Activated gamma-delta T cell treated with Interleukin-2 at 50 U/mL for 16 hours (primary cell): ENCODE measurements at places on chromosomes 12 and 14.

DNA sequence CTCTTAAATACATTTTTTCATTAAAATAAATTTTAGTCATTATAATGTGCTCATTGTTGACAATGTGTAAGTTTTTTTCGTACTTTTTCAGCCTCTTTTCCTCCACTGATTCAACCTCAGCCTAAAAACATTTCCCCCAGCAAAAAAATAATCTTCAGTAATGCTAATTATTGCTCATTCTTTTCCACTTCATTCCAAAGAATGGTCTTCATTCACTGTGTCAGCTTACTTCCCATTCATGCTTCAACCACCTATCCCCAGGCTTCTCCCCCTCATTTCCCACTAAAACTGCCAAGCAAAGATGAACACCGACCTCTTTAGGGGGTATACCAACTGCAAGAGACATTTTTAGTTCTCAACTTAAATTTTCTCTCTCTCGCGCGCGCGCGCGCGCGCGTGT is 2.7 kb upstream of the IPO8 start:
- no peak for DNase-seq

DNA sequence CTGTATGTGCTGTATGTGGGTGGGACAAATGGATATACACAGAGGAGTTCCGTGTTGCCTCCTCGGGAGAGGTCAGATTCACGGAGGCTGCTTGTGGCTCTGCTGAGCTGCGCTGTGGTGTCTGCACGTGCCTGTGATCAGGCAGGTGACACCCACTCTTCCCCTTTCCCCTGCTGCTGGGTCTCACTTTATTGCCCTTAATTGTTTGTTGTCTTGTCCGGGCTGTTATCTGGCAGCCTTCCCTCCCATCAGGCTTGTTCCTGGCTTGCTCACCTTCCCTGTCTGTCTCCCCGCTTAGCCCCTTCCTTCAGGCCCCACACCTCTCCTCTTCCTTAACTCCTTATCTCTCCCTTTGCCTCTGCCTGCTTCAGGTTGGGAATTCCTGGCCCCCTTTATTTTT is 13.5 kb downstream of the WNT5B start:
- DNase-seq, result no peak

DNA sequence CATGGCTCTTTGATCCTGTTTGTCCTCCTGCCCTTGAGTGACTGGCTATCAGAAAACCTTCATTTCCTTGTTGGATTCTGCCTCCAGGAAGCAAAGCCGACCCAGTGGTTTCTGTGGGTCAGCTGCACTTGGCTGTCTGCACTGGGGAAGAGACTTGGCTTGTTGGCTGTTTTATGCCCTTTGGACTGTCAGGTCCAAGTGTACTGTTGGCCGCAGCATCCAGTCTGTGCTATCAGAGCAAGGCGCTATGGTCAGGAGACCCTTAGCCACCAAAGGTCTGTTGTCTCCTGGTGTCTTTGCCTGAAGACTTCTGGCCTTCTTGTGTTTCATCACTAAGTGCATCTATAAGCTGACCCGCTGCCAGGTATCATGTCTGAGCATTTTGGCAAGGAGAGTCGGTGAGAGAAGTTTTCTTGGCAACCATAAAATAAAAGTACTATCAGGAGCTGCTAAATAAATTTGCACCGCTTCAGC is 177.4 kb upstream of the HIF1A start:
- no peak for DNase-seq

- peak; percentile 32 for DNase-seq
Measured at GRCh38 chr14:91108941-91109611, 4.8 kb upstream of the DGLUCY start.

DNA sequence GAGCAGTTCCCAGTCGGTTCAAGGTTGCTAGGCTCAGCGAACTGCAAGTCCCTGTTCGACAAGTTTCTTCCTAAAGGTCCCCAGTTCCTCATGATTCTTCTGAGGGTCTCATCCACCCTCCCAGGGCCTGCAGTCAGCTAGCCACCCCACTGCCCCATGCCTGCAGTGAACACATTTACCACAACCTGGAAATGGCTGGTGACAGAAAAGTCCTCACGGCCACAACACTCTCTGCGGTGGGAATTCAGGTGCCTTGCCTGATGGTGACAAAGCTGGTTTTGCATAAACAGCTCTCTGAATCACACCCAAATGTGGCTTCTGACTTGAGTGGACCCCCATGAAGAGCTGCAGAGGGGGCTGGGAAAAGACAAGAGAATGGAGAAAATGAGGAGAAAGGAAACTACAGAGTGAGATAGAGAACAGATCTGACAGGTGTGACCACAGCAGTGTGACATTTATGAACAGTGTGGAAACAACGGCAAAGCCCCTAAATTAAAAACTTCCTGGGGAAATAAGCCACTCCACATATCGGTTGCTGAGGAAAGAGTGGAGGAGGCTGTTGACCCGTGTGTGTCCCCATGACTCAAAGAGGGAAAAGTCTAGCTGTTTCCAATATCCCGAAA is 1.3 kb upstream of the CD27 start:
- DNase-seq, result no peak

- DNase-seq, result no peak
Measured at GRCh38 chr14:67457782-67458181, 30.7 kb downstream of the TMEM229B start.

DNA sequence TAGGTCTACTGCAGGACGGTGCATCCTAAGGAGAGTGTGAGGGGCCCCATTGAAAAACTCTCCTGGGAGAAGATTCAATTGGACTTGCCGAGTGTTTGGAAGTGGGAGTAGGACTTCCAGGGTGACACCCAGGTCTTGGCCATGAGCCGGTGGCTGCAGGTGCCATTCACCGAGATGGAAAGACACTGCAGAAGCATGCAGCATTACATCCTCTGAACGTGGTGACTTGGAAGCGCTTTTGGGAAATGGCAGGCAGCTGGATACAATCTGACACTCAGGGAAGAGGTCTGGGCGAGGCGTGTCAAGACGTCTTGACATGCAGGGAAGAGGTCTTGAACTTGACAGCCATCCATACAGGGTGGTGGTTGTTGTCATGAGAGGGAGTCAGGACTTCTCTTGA is 126.9 kb downstream of the PAPOLA start:
- no peak for DNase-seq

DNA sequence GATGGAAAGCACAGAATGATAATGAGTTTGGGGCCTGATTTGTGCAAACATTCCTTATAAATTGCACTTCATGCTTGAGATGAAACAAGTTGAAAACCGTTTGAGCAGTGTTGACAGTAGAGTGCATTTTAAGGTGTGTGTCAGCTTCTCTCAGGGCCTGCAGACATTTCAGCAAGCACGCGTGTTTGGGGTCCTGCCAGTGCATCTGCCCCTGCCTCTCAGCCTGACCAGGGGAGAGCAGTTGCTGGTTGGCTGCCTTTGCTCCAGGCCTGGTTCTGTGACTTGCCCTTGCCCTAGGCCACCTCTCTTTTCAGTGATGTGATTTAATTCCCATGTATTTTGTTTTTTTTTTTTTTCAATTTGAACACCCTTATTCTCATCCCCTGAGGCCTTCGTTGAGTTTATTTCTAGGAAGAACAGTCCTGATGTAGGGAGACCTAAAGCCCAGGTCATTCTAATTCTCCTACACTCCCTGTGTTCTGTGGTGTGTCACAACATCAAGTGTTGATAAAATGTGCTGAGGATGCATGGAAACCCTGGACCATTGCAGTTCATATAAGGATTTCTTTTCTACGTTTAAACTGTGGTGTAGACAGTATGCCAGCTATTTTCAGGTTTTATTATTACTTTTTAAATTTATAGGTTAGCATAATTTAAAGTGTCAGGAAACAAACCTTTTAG is 40.1 kb upstream of the AMN start:
- no peak for DNase-seq

DNA sequence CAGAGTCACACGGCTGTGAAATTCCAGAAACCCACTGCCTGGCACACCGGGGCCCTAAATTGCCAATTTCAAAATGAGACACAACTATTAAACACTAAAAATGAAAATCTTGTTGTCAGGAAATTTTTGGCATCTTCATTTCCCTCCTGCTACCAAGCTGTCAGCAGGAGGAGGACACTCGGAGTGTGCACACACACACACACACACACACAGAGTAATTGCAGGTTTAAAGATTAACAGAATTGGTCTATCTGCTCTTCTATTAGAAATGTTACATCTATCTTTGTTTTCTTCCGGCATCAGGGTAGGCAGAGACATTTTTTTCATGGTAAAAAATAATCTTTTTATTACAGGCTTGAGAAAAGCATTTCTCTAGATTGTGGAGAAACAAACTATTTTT is 314.2 kb downstream of the EGLN3 start:
- no peak for DNase-seq

DNA sequence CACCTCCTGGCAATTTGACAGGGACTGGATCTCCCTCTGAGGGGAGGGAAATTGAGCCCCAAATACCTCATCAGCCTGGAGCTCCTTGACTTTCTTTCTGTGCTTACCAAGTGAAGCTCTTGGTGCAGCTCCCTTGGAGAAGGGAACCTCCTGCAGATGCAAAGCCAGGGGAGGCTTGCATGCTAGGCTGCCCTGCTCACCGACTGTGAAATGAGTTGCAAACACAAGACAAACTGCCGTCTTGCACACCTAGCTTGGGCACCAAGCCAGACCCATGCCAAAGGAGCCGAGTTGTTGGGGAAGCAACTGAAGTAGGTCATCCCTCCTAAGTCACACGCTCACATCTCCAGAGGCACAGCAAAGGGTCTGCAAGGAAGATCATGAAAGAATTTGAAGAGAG is 95.2 kb downstream of the GTF2A1 start:
- DNase-seq, result no peak

DNA sequence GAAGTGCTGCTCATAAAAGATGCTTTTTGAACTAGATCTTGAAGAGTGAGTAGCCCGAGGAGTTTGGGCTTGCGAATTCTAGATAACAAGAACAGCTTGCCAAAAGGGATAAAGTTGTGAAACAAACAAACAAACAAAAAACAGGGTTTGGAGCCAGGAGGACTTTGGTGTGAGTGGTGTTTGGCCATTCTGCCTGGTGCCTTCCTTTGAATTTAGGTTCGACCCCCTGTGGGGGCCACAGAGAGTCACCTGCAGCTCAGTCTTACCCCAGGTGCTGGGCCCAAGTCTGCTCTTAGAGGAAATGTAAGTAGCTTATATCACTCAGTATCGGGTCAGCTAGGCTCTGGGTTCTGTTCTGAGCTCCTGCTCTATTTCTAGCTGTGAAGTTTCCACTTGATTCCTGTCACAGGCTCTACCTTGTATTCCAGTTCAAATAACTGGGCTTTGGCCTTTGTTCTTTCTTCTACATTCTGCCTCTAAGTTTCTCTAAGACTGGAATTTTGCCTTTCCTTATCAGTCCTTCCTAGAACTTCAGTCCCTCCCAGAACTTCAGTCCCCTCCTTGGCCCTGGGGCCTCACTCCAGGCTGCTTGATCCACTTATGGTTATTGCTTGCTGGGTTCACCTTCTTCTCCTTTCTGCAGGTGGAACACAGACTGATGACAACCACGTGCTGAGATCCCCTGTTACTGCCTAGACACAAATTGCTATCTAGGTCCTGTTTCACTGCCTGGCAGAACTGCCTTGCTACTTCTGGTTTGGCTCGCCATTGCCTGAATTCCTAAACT is 20.5 kb upstream of the DUSP6 start:
- DNase-seq, result no peak

GRCh38 chr14:67260965-67261364 is 19.7 kb downstream of the PALS1 start:
- DNase-seq, result no peak

DNA sequence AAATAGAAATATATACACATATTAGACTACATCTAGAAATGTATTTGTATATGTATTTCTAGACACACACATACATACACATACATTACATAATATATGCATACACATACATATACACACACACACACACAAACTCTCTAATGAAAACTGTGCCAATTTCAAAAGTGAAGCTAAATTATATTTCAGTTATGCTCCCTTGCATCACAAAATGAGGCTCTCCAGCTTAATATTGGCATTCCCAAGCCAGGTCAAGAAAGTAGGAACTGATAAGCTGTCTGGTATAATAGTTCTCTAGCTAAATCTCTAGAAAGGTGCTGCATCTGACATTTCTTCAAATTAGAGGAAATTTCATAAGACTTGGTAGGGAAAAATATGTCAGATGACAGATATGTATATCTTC is 56.9 kb downstream of the GARIN6 start:
- no peak for DNase-seq

- DNase-seq, result no peak
Measured at GRCh38 chr14:20714593-20715250, 26.2 kb downstream of the ANG start.

DNA sequence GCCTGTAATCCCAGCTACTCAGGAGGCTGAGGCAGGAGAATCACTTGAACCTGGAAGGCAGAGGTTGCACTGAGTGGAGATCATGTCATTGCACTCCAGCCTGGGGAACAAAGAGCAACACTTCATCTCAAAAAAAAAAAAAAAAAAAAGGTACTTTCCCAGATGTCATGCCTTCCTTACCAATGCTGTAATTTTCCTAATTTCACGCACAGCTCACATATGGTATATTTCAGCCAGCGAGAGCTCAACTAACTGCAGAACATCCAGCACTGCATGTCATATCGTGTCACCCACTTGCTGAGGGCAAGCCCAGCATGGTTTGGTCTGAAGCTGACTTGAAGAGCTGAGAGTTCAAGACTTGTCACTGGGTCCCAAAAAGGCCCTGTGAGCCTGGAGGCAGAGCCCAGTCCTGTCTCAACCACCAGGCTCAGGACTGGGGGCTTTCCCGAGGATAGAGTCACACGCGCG is 29.0 kb downstream of the NFKBIA start:
- DNase-seq, result no peak

- no peak for DNase-seq
Measured at GRCh38 chr12:102766961-102767360, 150.1 kb downstream of the PAH start.

GRCh38 chr14:60777856-60778578 is 43.5 kb downstream of the MNAT1 start:
- DNase-seq, result no peak

DNA sequence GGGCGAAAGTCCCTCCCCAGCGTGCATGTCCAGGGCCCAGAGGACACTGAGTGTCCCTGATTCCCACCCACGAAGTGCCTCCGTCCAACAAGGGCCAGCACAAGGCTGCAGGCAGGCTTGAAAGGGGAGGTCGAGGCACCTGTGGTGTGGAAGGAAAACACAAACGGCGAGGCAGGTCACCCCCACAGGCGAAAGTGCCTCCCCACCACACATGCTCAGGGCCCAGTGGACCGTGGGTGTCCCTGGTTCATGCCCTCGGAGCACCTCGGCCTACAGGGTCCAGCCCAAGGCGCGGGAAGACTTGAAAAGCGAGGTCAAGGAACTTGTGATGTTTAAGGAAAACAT is 370.4 kb downstream of the ALG10 start:
- no peak for DNase-seq

- DNase-seq, result no peak
Measured at GRCh38 chr14:100398044-100398443, 74.9 kb downstream of the SLC25A47 start.

DNA sequence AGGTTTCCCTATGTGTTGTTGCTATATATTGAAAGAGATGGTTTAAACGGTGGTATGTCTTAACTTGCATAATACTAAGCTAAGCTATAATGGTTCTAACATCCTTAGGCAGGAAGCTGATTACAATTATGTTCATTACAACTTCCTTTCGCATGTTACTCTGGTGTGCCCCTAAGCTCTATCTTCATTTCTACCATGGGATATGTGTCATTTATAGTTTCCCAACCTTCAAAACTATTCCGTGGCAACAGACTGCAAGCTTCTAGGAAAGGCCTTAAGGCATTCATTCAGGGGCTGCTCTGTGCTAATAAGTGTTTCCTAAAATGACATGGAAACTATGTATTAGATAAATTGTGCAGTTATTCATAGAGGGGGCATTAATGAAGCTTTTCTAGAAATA is 294.6 kb downstream of the GXYLT1 start:
- no peak for DNase-seq
